ENCODE measurements at places on chromosomes 2 and 18.

DNA sequence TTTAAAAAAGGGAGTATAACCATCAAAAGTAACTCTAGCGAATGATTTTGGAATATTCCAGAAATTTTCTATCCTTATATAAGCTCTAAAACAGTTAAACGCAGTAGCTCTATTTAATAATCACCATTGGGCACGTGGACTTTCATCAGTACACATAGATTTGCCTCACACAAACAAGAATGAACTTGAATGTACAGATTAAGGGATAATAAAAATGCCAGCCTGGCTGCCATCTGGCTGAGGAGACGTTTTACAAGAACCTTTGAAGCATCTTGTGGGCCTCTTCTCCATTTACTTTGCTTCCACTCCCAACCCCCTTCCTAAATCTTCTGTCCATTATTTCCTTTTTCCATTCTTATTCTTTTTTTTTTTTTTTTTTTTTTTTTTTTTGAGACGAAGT, 47.2 kb downstream of the AGAP1 start:
- DNase-seq: no peak

DNA sequence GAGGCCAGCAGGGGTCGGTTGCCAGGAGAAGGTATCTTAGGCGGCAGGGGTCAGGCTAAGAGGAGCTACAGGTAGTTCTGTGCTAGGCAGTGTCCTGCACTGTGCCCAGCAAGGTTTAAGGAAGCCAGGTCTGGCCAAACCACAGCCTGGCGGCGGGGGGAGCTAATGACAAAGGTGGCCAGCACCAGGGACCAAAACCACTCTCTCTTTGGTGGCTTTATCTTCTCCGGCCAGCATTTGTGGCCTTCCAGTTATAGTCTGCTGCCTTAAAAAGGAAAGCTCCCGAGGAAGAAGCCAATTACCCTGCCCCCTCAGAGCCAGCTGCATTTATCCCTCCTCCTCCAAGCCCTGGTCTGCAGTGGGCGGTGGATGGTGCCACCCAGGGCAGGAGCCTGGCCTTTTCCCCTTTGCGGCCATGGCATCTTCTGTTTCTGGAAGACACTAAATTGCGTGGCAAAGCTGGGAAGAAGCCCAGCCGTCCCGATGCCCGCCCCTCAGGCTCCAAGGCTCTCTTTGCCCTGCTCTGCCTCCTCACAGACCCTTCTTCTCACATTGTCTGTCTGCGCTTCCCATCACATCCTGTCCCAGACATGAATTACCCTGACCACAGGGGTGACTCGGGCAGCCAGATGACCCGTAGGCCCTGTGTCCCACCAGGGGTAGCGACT, 94.6 kb downstream of the EN1 start:
- DNase-seq: no peak

- DNase-seq: no peak
Measured at GRCh38 chr2:208195531-208195930, 5.7 kb upstream of the C2orf80 start.

- no peak for DNase-seq
Measured at GRCh38 chr18:7608174-7608550, 41.0 kb downstream of the PTPRM start.

DNA sequence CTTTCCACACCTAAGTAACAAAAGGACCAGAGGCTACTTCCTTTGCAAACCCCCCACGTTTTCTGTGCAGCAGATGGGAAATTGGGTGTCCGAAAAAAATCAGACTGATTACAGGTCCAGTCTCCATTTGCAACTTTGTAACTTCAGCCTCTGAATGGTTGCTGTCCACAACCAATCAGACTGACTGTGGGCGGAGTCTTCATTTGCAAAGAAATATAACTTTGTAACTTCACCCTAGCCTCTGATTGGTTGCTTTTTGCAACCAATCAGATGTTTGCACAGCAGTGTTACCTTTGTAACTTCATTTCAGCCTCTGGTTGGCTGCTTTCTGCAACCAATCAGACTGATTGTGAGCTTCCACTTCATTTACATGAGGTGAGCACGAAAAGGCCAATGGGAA, 27.8 kb upstream of the CACNB4 start:
- no peak for DNase-seq

DNA sequence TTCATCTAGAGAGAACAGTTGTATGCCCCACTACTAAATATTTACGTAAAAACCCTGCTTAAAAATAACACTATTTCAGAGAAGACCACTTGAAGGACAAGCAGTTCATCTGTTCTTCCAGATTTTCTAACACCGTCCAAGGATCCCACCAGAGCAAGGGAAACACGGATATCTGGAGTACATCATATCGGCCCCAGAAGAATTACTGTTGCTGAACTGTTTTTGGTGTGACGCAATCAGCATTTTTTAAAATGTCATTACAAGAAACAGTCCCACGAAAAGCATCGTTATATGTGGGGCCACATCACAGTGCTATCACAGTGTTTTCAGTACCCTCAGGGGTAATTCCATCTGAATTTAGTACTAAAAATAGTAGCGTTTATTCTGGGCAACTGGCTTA, 134.5 kb upstream of the PKDCC start:
- DNase-seq: no peak

DNA sequence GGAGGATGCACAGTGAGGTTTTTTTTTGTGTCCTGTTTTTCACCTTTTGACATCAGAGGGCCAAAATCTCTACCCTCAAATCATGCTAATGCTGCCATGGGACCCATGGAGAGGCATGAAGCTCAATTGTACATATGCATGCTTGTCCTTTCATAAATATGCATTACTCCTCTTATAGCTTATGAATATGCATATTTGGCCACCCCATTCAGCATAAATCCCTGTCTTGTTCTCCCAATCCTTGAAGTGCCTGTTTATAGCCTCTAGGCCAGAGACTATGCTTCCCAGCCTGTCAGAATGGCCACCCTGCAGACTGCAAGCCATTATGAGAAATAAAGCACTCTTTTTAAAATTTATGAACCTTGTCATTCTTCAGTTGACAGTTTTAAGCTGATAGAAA, 696.4 kb upstream of the ZNF804A start:
- no peak for DNase-seq

DNA sequence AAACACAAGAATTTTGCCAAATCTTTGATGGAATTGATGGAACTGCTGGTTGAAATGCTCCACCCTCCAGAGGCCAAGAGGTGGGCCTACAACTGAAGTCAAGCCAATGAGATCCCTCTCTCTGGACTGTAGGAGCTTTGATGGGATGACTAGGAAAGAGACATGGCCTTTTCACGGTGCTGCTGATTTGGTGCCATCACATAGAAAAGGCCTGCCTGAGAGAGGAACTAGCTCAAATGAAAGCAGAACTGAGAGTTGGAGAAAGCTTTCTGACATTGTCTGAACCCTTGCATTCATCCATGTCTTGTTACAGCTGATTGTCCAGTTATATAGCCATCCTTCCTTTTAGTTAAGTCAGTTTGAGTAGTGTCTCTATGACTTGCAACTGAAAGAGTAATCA, 283.8 kb upstream of the LYPD1 start:
- DNase-seq: no peak

All from stimulated activated CD4-positive, alpha-beta T cell treated with anti-CD3 and anti-CD28 coated beads, Interleukin-15, amount 100 ng/mL, for 24 hours (primary cell).